ENCODE measurements at places on chromosomes 16 and 17. TPM values are rescaled to one million over a fixed set of nuclear protein-coding genes. Genes with fewer than 3 reads are reported as not detected.
A peak's percentile ranks its signal among the peaks of the same experiment; 100 is the strongest.

ABCC12 gene
- 1.6 TPM for total RNA-seq

ZG16 gene
- total RNA-seq, result not detected

VPS25 gene
- 61.9 TPM for total RNA-seq

KRTAP4-1 gene
- not detected for total RNA-seq

GPRC5C gene
- 69.2 TPM for total RNA-seq

STX1B gene
- 2.6 TPM for total RNA-seq

ACSM3 gene
- total RNA-seq, result 0.80 TPM

DNA sequence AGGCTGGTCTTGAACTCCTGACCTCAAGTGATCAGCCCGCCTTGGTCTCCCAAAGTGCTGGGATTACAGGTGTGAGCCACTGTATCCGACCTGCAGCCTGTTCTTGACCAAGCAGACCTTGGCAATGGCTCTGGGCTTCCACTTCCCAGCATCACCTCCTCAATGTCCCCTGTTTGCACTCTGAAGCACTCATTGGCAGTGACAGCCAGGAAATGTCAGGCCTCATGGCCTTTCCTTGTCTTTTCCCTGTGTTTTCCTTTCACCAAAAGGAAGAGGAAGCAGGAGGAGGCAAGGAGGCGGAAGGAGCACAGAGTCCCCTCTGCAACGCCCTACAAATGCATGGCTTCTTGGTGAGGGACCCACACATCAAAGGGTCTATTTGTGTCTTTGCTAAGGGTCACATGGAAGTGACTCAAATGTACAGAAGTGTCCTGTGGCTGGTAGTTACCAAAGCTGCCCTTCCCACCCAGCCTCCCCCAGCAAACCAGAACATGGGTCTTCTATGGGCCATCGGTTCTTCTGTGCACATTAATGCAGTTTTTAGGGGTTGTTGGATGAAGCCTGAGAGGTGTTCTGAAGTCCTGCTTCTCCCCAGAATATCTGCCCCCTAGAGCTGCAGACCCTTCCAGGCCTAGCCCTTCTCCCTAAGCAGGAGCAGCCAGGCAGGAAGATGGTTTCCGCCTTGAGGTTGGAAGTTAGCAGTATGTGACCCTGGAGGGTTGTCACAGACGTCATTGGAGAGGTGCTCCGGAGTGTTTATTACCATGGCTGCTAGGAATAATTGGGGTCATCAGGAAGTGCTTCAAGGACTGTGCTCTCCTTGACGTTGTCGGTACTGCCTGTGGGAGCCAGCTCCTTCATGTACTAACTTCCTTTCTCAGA is 60.8 kb downstream of the WIPI1 start:
- H3K4me3 ChIP-seq, result no peak overlapping the region
- DNase-seq, result no peak
- H3K4me1 ChIP-seq, result no peaks in the 10 kb centered on the region
- peak overlapping the region; percentile 61 for H3K27ac ChIP-seq
- no peaks in the 10 kb centered on the region for H3K36me3 ChIP-seq
- no peaks in the 10 kb centered on the region for H3K27me3 ChIP-seq

GRCh38 chr17:17779015-17779611 is 57.7 kb downstream of the SREBF1 start:
- peak overlapping the region; percentile 90 for H3K27ac ChIP-seq
- H3K4me3 ChIP-seq, result no peak overlapping the region
- no peaks in the 10 kb centered on the region for H3K36me3 ChIP-seq
- H3K27me3 ChIP-seq, result no peaks in the 10 kb centered on the region
- DNase-seq, result no peak

- no peak overlapping the region for H3K27ac ChIP-seq
- no peaks in the 10 kb centered on the region for H3K27me3 ChIP-seq
- H3K36me3 ChIP-seq, result no peaks in the 10 kb centered on the region
- DNase-seq, result no peak
- no peak overlapping the region for H3K4me3 ChIP-seq
Measured at GRCh38 chr16:78619811-78620210, 520.4 kb downstream of the WWOX start.

- no peak for DNase-seq
- peak overlapping the region; percentile 72 for H3K27ac ChIP-seq
- H3K36me3 ChIP-seq, result no peaks in the 10 kb centered on the region
- H3K4me1 ChIP-seq, result peaks cover 7% of the 10 kb centered on the region
Measured at GRCh38 chr17:68576137-68576536, 25.0 kb downstream of the FAM20A start.

DNA sequence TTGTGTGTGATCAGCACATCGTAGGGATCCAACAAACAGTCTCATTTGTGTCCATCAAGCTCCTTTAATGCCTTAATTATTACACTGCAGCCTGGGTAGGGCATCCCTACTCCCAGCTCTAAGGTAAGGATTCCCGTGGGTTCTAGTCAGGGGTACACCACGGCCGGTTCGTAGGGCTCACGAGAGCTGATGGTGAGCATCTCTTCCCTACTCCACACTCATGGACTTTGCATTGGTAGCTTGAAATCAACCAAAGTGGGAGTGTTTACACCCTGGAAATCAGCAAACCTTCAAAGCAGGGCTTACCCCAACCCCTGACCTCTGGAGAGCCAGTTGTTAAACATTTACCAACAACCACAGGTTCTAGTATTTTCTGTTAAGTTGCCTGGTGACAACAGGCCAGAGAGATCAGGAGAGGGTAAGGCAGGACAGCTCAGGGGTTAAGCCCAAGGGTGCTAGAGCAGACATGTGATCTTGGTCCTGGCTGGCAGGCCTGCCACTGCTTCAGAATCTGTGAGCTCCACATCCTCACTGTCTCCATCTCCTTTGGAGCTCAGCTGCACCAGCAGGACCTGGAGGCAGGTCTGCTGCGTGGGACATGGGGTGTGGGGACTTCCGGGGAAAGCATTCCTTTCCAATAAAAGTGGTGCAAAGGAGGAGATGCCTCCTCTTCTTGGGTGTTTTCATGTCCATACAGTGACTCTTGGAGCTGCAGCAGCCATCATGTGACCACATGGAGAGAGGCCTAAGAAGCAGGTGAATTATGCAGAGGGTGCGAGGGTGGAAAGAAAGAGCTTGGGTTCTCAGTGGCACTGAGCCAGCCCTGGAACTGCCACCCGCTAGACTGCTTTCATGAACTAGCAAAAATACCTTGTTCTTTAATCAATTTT is 36.1 kb upstream of the ZCCHC14 start:
- DNase-seq, result no peak
- no peak overlapping the region for H3K27ac ChIP-seq
- no peaks in the 10 kb centered on the region for H3K36me3 ChIP-seq
- no peaks in the 10 kb centered on the region for H3K4me1 ChIP-seq
- no peak overlapping the region for H3K4me3 ChIP-seq
- H3K27me3 ChIP-seq, result no peaks in the 10 kb centered on the region

DNA sequence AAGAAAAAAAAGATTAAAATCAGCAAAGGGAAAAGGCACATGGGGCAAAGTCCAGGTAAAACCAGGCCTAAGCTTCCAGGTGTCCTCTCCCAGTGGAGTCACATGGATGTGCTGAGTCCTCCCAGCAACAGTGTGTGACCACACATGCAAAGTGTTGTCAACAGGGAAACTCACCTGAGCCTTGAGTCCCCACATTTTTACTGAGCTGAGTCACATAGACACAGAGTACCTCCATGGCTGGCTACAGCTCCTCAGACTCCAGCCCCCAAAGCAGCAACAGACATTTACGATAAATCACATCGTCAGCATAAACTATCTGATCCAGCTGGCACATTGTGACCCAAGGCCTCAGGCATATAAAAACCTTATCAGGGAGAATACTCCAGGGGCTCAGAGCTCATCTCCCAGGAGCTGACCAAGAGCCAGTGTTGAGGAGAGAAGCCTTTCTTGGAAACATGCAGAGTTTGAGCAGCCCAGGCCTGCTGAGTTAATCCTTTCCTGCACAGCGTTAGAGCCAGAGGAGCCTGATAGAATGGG is 20.5 kb downstream of the ERCC4 start:
- H3K36me3 ChIP-seq, result no peaks in the 10 kb centered on the region
- H3K4me1 ChIP-seq, result no peaks in the 10 kb centered on the region
- no peak for DNase-seq
- no peaks in the 10 kb centered on the region for H3K27me3 ChIP-seq
- no peak overlapping the region for H3K4me3 ChIP-seq
- H3K27ac ChIP-seq, result no peak overlapping the region

- H3K36me3 ChIP-seq, result no peaks in the 10 kb centered on the region
- peaks cover 39% of the 10 kb centered on the region for H3K4me1 ChIP-seq
- peak overlapping the region; percentile 81 for H3K27ac ChIP-seq
- no peak for DNase-seq
- no peak overlapping the region for H3K4me3 ChIP-seq
Measured at GRCh38 chr17:17119533-17119932, 77.3 kb downstream of the MPRIP start.

GRCh38 chr16:53836680-53837079 is 132.7 kb downstream of the FTO start:
- H3K27me3 ChIP-seq, result no peaks in the 10 kb centered on the region
- no peaks in the 10 kb centered on the region for H3K36me3 ChIP-seq
- no peak overlapping the region for H3K4me3 ChIP-seq

DNA sequence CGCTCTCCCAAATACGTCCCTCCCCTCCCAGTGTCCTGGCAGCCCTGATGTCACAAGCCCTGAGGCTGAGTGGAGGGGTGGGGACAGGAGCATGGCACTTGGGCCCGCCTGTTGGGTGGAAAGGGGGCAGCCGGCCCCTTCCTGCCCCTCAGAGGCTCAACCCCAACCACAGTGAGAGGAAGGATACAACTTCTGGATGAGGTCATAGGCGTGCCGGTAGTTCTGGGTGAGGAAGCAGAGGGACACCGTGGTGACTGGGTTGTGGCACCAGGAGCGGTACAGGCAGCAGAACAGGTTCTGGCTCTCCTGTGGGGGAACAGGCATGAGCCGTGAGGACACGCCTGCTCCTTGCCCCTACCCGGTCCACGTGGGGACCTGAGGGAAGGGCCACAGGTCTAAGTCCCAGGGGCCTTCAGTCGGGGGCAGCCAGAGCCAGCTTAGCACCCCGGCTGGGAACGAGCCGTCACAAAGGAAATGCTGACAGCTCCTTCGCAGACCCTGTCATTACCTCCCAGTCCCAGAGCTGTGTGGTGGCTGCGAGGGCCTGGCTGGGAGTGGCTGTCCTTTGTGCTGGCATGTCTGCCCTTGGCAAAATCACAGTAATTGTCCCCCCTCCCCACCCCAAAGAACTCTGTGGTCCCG is 11.2 kb upstream of the MTSS2 start:
- H3K4me1 ChIP-seq, result peaks cover 41% of the 10 kb centered on the region
- peak overlapping the region; percentile 4 for H3K4me3 ChIP-seq
- H3K27me3 ChIP-seq, result no peaks in the 10 kb centered on the region
- no peaks in the 10 kb centered on the region for H3K36me3 ChIP-seq

DNA sequence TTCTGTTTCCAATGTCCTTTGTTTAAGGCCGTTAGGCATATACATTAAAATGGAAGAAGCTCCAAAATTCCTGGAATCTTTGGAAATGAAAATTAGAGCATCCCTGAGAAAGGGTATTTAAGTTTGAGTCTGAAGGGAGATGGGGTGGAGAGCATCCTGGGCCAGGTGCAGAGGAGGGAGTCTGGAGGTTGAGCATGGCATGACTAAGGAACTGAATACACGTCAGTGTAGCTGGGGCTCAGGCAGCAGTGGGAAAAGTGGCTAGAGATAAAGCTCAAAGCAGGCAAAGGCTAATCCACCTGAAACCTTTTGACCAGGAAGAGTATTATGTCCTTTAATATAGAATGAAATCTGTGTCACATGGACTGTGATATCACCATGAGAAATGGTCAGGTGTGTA is 669.0 kb upstream of the RBFOX1 start:
- no peak overlapping the region for H3K27ac ChIP-seq
- H3K27me3 ChIP-seq, result no peaks in the 10 kb centered on the region
- H3K4me3 ChIP-seq, result no peak overlapping the region
- no peaks in the 10 kb centered on the region for H3K36me3 ChIP-seq

- H3K4me1 ChIP-seq, result peaks cover 5% of the 10 kb centered on the region
- no peaks in the 10 kb centered on the region for H3K36me3 ChIP-seq
- H3K4me3 ChIP-seq, result no peak overlapping the region
- no peak for DNase-seq
Measured at GRCh38 chr16:57305159-57305811, 20.8 kb upstream of the PLLP start.

DNA sequence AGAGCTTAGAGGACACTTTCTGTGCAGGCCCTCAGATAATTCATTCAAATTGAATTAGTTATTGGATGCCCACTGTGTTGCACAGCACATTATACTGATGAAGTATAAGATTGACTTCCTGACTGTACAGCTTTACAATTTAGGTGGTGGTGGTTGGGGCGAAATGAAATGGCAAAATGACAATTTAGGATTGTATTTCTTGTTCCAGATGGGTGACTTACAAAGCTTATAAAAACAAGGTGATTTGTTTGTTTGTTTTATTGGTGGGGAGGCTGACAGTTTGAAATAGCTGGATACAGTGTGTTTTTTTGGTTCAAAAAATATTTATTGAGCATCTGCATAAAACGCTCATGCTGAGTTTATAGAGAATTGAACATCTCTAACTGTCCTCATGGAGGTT is 1.6 kb downstream of the MAP2K4 start:
- no peaks in the 10 kb centered on the region for H3K36me3 ChIP-seq
- no peaks in the 10 kb centered on the region for H3K27me3 ChIP-seq
- H3K27ac ChIP-seq, result peak overlapping the region; percentile 6
- no peak for DNase-seq
- peaks cover 5% of the 10 kb centered on the region for H3K4me1 ChIP-seq

- no peak overlapping the region for H3K27ac ChIP-seq
- H3K4me1 ChIP-seq, result no peaks in the 10 kb centered on the region
- DNase-seq, result no peak
- H3K4me3 ChIP-seq, result no peak overlapping the region
- no peaks in the 10 kb centered on the region for H3K36me3 ChIP-seq
Measured at GRCh38 chr17:61047515-61047914, 352.1 kb upstream of the TBX2 start.

GRCh38 chr16:17125671-17126070 is 345.1 kb downstream of the XYLT1 start:
- no peak overlapping the region for H3K27ac ChIP-seq
- no peak overlapping the region for H3K4me3 ChIP-seq
- no peak for DNase-seq

- no peak overlapping the region for H3K27ac ChIP-seq
- DNase-seq, result no peak
- no peak overlapping the region for H3K4me3 ChIP-seq
- no peaks in the 10 kb centered on the region for H3K4me1 ChIP-seq
Measured at GRCh38 chr17:64193561-64193960, 63.6 kb upstream of the ERN1 start.

Measured in breast epithelium (tissue), 4 donors.